HFFc6 (cell line): ENCODE measurements at places on chromosomes 16 and 17.

DNA sequence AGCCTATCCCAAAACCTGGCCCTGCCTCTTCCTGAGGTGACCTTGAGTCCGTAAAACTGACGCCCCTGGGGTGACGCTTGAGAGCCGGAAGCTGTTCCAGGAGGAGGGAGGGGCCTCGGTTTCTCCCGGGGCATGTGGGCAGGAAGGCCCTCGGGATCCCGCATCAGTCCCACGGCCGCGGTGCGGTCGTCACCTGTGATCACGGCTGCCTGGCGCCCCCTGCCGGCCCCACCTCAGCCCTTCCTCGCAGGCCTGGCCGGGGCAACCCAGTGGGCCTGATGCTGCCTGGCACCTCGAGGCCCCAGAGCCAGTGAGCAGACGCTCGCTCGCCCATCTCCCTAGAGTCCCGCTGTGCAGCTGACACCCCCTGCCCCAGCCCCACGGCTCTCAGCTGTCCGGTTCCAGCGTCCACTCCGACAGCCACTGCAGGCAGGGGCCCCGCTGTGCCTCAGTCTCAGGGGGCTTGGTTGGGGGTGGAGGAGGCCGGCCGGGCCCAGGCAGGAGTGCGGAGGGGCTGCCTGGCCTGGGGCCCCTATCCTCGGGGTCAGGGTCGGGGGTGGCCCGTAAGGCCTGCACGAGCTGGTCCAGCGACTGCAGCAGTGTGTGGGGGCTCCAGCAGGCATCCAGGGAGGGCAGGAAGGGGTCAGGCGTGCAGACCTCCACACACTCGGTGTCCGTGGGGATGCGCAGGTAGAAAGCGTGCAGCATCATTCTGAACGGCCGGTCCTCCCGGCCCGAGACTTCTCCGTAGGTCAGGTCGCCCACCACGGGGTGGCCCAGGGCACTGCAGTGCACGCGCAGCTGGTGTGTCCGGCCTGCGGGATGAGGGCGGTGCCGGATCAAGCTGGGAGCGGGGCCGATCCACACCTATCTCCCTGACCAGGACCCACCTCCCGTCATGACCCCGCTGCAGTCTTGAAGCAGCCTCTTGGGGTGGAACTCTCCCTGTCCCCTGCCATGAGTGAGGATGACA is 2.3 kb downstream of the RPUSD1 start:
- no peak for DNase-seq

DNA sequence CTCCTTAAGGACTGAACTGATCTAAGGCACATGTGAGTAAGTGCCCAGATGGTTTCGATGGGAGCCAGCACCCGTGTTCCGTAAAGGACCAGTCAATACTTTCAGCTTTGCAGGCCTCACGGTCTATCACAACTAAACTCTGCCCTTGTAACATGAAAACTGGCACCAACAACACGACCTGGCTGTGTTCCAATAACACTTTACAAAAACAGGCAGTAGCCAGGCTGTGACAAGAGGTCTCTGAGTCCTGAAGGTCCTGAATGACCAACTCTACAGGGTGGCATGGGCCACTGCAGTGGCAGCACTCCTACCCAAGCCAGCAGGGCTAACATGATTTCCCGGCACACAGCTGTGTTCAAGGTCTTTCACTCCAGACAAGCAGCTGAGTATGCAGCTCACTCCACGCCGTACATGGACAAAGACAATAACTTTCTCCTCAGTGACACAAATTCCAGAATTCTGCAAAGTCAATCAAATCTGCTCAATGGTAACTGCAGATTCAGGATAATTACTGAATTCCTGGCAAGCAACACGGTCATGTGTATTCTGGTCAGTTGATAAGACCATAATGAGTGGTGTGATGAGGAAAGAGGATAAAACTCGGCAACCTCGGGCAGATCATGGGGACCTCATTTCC is 15.3 kb downstream of the NPLOC4 start:
- DNase-seq: no peak

- peak; percentile 39 for DNase-seq
Observed at GRCh38 chr17:67125417-67125816, 81.1 kb downstream of the CACNG1 start.

- peak; percentile 42 for DNase-seq
Observed at GRCh38 chr17:27651411-27652345, 20.7 kb downstream of the LGALS9 start.

DNA sequence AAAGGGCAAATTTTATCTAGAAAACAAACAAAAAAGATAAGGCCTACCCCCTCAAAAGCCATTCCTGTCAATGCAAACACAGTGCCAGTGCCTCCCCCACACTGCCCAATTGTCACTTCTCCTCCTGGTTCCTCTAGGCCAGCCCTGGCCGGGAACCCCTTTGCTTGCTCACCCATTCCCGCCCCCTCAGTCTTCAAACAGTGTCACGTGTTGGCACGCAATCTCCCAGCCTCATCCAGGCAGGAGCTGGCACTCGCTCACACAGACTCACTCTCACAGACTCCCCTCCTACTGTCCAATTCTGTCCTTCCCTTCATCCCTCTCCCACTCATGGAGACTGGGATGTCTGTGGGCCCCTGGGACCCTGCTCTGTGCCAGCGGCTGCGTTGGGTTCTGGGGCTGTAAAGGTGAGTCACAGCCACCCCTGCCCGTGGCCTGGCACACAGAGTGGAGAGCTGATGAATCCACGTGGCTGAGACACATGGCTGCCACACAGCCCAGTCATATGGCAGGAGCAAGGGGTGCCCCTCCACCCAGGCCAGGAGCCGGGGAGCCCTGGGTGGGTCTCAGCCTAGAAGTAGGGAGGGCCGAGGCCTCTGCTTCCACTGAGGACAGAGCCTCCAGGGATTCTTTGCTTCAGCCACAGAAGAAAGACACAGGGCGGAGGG is 54.8 kb downstream of the VAC14 start:
- DNase-seq: peak; percentile 82

DNA sequence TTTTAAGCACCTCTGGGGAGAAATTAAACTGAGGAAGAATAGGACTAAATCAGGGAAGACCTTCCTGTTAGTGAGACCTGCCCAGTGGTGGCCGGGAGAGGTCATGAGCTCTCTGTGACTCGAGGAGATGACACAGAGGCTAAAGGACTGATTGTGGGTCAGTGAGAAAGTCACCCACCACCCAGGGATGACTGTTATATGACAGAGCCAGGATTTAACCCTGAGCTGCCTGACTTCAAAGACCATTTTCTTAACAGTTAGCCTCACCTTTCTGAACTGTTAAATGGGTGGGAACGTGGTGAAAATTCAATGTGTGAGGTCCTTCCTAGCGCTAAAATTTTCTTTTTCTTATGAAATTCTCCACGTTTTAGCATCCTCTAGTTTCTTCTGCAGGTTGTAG is 72.5 kb downstream of the WSB1 start:
- no peak for DNase-seq

DNA sequence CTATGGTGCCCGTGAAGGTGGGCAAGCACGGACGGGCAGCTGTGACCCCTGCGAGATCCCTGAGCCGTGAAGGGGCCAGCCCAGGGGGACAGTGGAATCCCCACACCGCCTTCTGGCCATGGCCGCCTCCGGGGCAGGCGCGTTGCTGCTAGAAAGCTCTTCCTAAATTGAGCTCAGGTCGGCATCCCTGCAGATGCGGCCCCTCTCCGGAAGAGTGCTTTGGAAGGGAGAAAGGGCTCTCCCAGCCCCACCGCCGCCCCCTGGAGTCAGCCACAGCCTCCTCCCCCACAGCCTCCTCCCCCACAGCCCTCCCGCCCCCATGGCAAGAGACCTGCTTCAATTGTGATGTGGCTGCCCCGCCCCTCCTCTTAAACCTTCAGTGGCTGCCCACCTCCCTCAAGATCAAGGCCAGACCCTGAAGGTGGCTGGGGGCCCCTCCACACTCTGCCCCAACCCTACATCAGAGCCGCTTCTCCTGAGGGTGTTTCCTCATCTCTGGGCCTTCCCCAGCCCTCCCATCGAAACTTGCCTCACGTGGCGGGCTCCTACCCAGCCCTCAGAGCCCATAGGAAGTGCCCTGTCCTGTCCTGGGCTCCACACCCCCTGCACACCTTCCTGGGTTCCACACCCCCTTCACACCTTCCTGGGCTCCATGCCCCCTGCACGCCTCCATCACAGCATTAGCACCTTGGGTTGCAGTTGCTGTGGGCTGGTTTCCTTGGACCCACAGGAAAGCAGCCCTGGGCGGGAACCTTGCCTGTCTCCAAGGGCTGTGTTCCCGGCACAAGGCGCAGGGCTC is 5.5 kb upstream of the CBFA2T3 start:
- no peak for DNase-seq

GRCh38 chr17:4318186-4318585 is 48.3 kb downstream of the UBE2G1 start:
- no peak for DNase-seq

DNA sequence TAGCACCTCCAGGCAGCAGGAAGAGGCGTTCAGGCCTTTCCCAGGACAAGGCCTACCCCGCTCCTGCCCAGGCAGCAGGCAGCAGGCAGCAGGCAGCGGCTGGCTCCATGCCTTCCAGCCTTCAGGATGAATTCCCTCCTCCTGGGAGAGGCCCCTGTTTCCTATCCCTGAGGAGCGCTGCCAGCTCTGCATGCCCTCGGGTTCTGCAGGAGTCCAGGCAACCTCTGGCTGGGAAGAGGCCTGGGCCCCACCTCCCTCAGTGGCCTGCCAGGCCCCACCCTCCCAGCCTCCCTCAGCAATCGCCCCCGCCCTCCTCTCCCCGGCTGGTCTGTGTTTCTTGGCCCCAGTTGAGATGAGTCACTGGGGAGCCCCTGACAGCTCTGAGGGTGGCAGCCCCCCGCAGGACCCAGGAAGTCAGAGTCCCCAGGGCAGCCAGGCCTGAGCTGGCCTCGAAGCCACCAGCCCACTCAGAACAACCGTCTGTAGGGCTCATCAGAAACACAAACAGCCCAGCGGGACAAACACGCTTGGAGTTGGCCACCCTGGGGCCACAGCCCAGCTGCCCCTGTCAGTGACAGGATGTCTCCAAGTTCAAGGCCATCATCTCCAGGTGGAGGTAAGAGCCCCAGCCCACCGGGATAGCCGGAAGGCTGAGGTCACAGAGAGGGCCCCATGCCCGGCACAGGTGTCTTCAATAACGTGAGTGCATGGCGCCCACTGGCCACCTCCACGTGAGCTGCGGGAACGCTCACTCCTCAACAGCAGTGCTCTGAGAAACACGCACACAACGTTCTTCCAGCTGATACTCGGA is 39.5 kb upstream of the CIBAR2 start:
- DNase-seq: peak; percentile 88

DNA sequence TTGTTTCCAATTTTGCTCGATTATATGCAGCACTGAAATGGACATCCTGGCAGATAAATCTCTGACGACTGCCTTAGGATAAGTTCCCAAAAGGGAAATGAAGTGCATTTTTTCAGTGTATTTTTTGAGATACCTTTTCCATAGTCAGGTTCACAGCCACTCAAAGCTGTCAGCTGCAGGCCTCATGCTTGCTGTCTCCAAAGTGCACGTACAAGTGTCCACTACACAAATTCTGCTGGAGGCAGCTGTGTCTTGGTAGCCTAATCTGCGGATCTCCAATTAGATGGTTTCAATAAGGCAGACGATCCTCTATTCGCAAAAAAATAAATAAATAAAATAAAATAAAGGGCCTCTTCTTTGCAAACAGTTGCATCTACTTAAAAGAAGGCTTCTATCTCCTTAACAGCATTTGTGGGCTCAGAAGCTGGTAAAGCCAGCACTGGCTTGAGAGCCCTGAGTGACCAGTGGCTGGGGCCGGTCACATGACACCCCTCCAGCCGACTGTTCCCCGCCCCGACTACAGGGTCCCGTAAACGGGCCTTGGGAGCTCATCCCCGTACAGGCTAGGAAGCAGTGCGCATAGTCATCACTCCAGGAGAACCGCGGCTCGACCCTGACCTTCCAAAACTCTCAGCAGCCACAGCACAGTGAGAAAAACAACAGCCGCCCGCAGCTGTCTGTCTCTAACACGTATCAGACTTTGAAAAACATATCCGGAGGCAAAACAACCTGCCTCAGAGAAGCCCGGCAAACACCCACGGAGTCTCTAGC is 18.8 kb downstream of the RPH3AL start:
- no peak for DNase-seq

GRCh38 chr16:81547194-81547938 is 102.8 kb downstream of the CMIP start:
- DNase-seq: no peak

- no peak for DNase-seq
Observed at GRCh38 chr16:19830902-19831560, 53.6 kb downstream of the GPRC5B start.

GRCh38 chr16:11877374-11877773 is 26.0 kb upstream of the RSL1D1 start:
- DNase-seq: no peak

GRCh38 chr16:74107795-74108610 is 188.6 kb upstream of the PSMD7 start:
- no peak for DNase-seq

DNA sequence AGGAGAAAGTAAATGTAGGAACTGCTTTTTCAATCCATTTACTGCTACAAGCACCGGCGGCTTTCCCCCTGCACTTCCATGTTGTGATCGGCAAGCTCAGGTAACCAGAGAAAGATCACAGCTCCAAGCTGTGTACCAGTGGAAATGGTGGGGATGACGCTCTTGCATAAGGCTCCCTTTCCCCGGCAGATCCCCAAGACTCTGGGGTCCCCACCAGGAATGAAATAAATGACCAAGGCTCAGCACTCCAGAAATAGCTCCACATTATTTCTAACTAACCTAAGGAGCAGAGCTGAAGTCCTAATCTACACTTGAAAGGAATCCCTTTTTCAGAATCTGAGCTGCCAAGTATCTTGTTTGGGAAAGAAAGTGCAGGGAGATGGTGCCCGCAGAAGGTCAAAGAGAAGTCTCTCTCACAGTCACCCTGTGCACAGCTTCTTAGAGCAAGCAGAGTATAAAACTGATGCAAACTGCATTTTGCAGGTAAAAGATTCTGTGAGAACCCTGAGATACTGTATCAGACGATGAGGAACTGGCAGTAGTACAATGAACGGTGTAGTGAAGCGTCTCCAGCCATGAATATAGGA is 11.1 kb downstream of the GRB2 start:
- no peak for DNase-seq

DNA sequence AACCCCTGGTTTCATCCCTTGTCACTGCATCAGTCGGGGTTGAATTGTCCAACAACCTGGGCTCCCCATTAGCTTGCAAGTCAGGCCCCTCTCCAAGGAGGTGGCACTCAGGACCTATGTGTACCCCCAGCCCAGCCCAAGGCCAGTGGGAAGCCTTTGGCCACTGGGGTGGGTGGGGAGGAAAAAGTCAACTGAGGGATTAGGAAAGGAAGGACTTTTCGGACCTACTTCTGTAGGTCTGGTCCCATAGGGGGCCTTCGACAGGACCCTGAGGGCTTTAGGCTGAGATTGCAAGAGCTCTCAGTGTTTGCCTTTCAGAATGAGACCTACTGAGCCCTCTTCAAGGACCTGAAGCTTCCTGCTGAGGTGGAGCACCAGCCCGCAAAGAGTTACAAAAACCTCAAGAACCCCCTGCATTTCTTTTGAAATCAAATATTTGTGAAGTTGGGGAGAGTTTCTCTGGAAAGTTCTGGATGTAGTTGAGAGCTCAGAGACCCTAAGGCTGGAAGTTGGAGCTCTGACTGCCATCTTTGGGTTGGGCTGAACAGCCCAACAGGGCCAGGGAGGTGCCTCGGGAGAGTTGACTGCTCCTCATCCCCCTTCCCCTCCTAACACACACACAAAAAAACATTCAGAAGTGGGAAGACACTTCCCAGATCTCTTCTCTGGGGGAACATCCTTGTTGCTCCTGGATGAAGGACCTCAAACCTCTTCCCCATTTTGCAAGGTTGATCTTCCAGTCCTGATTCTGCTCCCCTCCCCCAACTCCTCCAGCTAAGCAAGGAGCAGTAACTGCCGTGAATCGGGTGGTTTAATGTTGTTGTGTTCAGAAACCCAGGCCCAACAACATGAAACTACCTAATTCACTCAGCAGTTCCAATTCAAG is 5.8 kb upstream of the HOXB9 start:
- DNase-seq: no peak
